AG20443 (cell line): ENCODE measurements at places on chromosomes 5 and 9.
A peak's percentile ranks its signal among the peaks of the same experiment; 100 is the strongest.

- no peak for DNase-seq
Observed at GRCh38 chr5:95993266-95993665, 31.6 kb upstream of the ELL2 start.

DNA sequence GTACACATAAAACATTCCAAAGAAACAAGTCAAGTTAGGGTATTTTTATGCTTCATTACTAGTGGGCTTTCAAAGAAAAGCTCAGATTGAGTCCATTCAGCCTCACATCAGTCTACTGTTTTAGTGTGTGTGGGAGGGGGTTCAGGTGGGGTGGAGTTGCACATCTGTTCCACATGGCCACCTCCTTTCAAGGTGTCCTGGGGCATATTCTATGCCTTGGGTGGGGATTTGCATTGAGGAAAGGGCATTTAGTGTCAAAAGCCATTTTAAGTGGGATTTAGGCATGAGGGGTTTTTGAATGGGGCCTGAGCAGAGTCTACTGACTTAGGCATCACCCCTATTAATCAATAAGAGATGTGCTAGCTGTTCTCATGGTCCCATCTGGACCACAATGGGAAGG, 983.1 kb downstream of the TLE4 start:
- no peak for DNase-seq

- peak; percentile 96 for DNase-seq
Observed at GRCh38 chr5:132265336-132266030, 8.0 kb downstream of the PDLIM4 start.

- DNase-seq: no peak
Observed at GRCh38 chr9:33124751-33125381, 42.3 kb downstream of the B4GALT1 start.

- DNase-seq: peak; percentile 94
Observed at GRCh38 chr9:128001779-128002298, 21.1 kb upstream of the EEIG1 start.

DNA sequence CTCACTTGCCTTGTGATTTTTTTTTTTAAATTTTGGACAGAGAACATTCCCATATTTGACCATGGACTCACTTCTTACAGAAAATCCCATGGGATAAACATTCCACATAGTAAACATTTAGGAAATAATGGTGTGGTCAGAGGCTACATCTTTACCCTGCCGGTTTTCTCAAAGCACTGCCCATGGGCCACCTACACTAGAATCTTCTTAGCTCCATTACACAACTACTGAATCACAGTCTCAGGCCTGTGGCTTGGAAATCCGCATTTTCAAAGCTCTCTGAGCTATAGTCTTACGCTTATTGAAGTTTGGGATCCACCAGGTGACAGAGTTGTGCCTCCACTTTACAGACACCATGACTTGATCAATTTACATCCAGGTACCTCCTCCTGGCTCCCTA, 39.4 kb downstream of the ALG2 start:
- no peak for DNase-seq
